Stimulated activated CD4-positive, alpha-beta T cell treated with anti-CD3 and anti-CD28 coated beads, TNF-alpha, amount 100 ng/mL, for 24 hours (primary cell): ENCODE measurements at places on chromosomes 11 and 22.

- DNase-seq, result no peak
Measured at GRCh38 chr11:104625246-104625645, 273.0 kb downstream of the CASP12 start.

DNA sequence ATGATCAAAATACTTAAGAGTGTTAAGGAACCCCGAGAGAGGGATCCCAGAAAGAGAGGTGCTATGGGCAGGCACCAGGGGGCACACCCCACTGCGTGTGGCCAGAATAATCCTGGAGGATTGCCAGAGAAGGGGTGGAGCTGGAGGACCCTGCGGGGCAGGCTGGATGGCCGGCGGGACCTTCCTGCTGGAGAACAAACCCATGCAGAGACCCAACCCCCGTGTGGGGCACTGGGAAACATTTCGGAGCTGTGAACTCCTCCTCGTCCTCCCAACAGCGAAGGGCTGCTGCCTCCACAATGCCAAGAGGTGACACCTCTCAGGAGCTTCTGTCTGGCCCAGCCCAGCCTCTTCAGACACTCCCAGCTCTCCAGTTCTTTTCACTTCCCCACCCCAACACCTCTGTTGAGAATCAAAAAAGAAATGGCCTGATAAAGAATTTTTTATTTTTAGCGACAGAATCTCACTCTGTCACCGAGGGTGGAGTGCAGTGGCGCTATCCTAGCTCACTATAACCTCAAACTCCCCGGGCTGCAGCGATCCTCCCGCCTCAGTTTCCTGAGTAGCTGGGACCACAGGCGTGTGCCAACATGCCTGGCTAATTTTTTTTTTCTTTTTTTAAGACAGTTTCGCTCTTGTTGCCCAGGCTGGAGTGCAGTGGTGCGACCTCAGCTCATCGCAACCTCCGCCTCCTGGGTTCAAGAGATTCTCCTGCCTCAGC, 25.6 kb downstream of the RHOD start:
- no peak for DNase-seq

GRCh38 chr22:31295831-31296657, 3.8 kb upstream of the PIK3IP1 start:
- no peak for DNase-seq

GRCh38 chr11:6642957-6643356, 12.7 kb downstream of the DCHS1 start:
- DNase-seq, result no peak

DNA sequence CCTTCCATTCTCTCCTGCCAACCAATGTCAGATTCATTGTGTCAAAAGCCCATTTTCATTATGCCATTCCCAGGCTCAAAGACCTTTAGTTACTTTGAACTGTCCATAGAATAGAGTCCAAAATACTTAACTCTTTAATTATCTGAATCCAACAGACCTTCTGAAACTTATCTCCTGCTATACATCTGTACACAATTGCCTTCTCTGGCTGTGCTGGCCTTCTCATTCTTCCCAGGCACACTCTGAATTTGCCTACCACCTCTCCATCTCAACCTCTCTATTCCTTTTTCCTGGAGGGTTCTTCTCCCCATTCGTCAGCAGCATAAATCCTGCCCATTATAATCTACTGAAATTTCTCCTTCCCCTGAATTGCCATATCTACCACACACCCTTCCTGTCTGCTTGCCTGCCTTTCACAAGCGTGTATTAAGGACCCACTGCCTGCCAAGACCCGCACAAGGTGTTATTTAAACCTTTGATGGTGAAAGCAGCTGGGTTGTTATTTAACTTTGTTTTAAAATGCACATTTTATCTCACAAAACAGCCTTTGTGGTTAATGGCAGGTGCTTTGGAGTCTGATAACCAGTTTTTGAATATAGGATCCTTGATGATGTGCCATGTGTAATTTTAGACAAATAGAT, 125.9 kb downstream of the CCDC81 start:
- no peak for DNase-seq

GRCh38 chr22:45997077-45997776, 20.3 kb upstream of the WNT7B start:
- no peak for DNase-seq

DNA sequence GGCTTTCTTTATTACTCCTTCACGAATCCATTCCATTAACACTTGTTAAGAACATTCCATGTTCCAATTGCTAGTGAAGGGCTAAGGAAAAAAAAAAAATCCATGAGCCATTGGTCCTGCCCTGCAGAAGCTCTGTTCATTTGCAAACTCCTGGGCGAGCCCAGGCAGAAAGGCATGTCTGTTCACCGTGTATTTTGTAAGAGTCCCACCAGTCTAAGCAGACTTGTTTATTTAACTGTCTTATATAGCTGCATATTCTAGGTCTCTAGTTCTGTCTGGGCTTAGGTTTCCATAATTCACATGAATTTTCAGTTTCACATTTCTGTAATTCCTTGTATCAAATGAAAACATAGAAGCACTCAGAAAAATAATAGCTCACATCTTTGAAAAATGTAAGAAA, 97.4 kb upstream of the POU2AF2 start:
- no peak for DNase-seq

DNA sequence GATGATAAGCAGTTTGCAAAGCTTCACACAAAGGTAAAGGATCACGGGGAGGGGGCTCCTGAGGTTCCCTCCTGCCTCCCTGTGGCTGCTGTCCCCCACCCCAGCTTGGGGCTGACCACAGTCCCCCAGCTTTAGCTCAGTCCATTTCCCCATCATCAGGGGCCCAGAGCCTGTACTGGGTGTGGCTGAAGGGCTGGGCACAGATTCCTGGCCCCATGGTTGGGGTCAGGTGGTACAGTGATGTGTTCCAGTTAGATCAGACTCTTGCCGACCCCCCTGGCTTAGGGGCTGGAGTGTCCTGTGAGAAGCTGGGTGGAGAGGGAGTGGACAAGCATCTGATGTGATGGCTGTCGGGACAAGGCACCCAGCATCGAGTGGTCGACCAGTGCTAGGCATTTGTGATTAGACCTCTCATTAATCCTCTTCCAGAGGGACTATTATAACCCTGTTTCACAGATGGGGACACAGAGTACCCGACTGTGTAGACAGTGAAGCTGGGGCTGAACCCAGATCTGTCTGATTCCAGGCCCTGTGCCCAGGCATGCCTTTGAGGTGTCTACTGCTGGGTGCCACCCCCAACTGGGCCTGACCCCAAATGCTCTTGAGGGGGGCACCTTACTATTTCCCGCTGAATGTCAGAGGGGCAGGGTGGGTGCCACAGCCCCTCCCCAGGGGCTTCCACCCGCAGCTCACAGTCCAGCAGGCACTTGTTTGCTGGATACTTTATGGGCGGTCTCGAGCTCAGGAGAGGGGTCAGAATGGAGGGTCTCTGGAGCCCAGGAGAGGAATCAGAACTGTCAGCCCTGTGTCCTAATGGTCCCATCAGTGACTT, 4.3 kb downstream of the SHANK3 start:
- DNase-seq, result no peak

- no peak for DNase-seq
Measured at GRCh38 chr11:32562839-32563599, 20.6 kb upstream of the EIF3M start.

GRCh38 chr11:103923451-103923931, 112.9 kb upstream of the DDI1 start:
- DNase-seq, result no peak

DNA sequence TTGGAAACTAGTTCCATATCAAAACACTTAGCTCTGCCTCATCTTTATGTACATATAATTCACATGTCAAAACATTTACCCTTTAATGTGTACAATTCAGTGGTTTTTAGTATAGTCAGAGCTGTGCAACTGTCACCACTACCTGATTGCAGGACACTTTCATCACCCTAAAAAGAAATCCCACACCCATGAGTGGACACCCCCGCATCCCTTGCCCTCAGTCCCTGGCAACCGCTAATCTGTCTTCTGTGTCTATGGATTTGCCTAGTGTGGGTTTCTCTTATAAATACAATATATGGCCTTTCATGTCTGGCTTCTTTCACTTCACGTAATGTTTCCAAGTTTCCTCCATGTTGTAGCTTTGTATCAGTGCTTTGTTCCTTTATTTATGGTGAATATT, 8.6 kb upstream of the EMID1 start:
- DNase-seq, result no peak

GRCh38 chr11:83035070-83035854, 36.4 kb downstream of the RAB30 start:
- DNase-seq, result no peak

GRCh38 chr11:132980670-132981069, 551.6 kb downstream of the OPCML start:
- no peak for DNase-seq

- no peak for DNase-seq
Measured at GRCh38 chr22:47038206-47038835, 275.9 kb downstream of the TBC1D22A start.

GRCh38 chr11:70368961-70369360, 29.4 kb upstream of the CTTN start:
- DNase-seq, result no peak

DNA sequence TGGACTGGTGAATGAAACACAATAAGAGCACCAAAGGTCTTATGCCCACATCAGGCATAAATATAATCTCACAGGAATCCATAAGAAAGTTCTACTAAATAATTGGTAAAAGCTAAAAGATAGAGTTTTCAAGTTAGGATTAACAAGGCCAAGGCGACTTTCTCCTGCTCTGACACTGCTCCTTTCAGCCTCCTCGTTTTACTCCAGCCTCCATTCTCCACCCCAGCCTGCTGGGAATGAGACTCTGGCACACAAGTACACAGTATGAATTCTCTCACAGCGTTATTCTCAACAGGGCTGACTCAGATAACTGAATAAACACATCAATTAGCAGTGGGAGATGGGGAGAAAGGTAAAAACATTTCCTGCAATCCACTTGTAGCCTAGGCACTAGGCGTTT, 94.9 kb downstream of the APOL5 start:
- DNase-seq, result no peak

- DNase-seq, result no peak
Measured at GRCh38 chr11:131675121-131675888, 304.9 kb downstream of the NTM start.

DNA sequence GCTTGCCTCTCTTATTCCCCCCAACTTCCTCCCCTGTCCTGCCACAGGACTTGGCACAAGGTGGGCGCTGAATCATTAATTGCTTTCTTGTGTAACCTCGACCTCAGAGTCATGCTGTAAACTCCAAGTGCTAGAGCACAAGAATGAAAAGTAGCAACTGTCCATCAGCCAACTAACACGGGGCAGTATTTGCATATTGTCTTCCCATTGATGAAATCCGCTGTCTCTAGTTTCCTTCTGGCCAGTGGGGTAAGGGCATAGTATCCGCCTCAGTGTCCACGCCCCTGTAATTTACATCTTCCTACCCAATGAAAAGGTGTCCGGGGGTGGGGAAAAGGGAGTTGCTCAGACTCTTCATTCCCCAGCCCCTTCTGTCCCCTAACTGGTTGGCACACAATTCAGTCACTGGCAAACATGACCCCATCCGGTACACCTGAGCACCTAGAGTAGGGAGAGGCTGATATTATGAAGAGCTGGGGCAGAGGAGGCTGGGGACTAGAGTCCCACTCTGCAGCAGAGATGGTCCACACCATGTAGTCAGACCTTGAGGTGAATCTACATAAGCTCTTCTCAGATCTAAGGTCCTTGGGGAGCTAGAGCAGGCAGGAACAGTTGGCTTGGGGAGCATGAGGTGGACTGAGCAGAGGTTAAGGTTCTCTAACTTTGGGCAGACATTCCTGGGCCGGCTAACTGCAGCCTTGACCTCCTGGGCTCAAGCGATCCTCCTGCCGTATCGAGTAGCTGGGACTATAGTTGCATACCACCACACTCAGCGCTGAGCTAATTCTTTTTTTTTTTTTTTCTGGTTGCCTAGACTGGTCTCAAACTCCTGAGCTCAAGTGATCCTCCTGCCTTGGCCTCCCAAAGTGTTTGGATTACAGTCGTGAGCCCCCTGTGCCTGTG, 6.8 kb upstream of the GGA1 start:
- DNase-seq, result no peak

DNA sequence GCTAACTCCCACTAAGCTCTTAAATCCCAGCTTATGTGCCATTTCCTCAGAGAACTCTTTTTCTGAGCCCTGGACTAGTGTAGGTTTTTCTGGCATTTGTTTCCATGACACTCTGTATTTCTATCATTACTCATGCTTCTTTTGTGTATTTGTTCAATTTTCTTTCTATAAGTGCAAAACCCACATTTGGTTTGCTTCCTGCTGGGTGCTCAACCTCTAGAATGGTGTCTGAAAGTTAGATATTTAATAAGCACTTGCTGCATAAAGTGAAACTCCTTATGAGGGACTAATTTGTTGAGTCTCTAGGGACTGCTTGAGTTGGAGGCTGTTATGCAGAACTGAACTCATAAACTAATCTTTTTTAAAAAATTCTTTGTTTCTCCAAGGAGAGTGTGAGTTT, 68.6 kb downstream of the SYT9 start:
- no peak for DNase-seq

- no peak for DNase-seq
Measured at GRCh38 chr22:50720301-50721256, 17.4 kb upstream of the ACR start.

DNA sequence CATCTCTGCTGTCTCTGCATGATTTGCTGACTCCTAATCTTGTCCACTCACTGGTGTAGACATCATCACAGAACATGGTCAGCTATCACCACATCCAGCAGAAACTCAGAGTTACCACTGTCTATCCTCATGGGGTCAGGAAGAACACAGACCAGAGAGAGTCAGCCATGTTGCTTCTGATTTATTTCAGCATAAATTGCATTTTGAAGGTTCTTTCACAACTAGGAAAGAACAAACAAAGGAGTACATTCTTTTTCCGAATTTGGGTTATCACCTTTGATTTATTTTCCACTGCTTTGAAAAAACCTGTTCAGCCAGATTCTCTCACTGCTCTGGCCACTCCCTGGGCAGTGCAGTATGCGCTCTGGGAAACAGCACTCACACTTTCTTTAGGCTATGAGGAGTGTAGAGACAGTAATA, 172.0 kb upstream of the MTMR2 start:
- DNase-seq, result no peak

DNA sequence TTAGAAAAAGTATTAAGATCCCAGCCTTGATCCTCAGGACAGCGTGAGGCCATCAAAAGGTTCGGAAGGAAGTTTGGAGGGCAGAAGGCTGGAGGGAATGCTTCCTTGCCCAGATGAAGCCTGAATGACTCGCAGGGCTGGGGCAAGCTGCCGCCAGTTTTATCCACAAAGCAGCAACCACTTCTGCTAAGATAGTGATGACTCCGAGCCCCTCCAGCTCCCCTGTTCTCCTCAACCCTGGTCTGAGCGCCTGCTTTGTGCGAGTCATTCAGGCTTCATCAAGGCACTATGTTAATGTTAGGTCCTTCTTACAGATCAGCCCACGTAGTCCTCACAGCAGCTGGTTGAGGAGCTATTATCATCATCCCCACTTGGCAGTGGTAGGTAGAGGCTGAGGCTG, 158.8 kb downstream of the COMMD9 start:
- no peak for DNase-seq

- no peak for DNase-seq
Measured at GRCh38 chr11:44709966-44710365, 16.8 kb upstream of the TSPAN18 start.

- peak; percentile 83 for DNase-seq
Measured at GRCh38 chr11:66371627-66372415, at the start of gene SLC29A2. SLC29A2 (minus strand) TSS chr11:66371760; CDS start chr11:66371591, 169 bp downstream.
